ENCODE measurements at places on chromosomes 7 and 10. TPM values are rescaled to one million over a fixed set of nuclear protein-coding genes. Genes with fewer than 3 reads are reported as not detected.

Gene PLPP4
- total RNA-seq: 29.3 TPM

Gene ADD3
- total RNA-seq: 52.8 TPM

Gene KAT6B
- 24.5 TPM for total RNA-seq

Gene ENO4
- total RNA-seq: not detected

Gene OPN1SW
- total RNA-seq: not detected

Gene MRLN
- total RNA-seq: not detected

Gene ADCY1
- total RNA-seq: not detected

Gene TPST1
- 24.5 TPM for total RNA-seq

Gene CCL24
- not detected for total RNA-seq

Gene UNCX
- total RNA-seq: not detected

Gene PKD2L1
- not detected for total RNA-seq

Gene C10orf67
- total RNA-seq: 0.26 TPM

Gene SLC26A5
- not detected for total RNA-seq

Gene TMEM176A
- total RNA-seq: not detected

Gene GRID1
- total RNA-seq: not detected

Gene GOLGA7B
- total RNA-seq: not detected

Gene DGKI
- total RNA-seq: 1.9 TPM

Gene PIP
- not detected for total RNA-seq

Gene OR9A2
- not detected for total RNA-seq

Gene PAPOLB
- not detected for total RNA-seq

Gene NYAP1
- total RNA-seq: 0.99 TPM

Gene SLIT1
- not detected for total RNA-seq

Gene C10orf105
- total RNA-seq: not detected

Gene COL13A1
- total RNA-seq: 33.5 TPM

Gene TCAF2
- total RNA-seq: 1.9 TPM

Gene TEX47
- total RNA-seq: not detected

Gene PLAU
- 14.0 TPM for total RNA-seq

Gene OR2A7
- not detected for total RNA-seq

Gene CUZD1
- 0.46 TPM for total RNA-seq
